Mesenteric fat pad (tissue), 1 donor: ENCODE measurements at places on chromosomes 7 and 10. TPM values are rescaled to one million over a fixed set of nuclear protein-coding genes. Genes with fewer than 3 reads are reported as not detected.

GRCh38 chr10:126027692-126028091 is 131.3 kb downstream of the FANK1 start:
- DNase-seq: no peak

DNA sequence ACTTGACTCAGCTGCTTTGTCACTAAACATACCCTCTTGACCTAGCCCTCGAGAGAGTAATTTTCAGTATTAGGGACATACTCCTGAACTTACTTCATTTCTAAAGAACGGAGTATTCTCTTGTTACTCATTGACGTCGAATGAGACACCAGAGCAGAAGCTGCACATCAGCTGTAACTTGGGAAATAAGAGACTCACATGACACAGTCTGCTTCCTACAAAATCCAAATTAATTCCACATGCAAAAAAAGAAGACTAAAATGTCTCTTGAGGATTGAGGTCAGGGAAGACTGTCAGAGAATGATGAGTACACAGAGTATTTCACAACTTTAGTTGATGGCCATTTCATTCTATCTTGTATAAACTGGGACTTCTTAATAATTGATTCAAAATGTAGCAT is 114.7 kb upstream of the EGFR start:
- DNase-seq: no peak

GRCh38 chr10:5830629-5831445 is 17.6 kb upstream of the GDI2 start:
- no peak for DNase-seq

- peak; percentile 45 for DNase-seq
These were observed 109.3 kb downstream of the TNS3 start for GRCh38 chr7:47472444-47473157.

DNA sequence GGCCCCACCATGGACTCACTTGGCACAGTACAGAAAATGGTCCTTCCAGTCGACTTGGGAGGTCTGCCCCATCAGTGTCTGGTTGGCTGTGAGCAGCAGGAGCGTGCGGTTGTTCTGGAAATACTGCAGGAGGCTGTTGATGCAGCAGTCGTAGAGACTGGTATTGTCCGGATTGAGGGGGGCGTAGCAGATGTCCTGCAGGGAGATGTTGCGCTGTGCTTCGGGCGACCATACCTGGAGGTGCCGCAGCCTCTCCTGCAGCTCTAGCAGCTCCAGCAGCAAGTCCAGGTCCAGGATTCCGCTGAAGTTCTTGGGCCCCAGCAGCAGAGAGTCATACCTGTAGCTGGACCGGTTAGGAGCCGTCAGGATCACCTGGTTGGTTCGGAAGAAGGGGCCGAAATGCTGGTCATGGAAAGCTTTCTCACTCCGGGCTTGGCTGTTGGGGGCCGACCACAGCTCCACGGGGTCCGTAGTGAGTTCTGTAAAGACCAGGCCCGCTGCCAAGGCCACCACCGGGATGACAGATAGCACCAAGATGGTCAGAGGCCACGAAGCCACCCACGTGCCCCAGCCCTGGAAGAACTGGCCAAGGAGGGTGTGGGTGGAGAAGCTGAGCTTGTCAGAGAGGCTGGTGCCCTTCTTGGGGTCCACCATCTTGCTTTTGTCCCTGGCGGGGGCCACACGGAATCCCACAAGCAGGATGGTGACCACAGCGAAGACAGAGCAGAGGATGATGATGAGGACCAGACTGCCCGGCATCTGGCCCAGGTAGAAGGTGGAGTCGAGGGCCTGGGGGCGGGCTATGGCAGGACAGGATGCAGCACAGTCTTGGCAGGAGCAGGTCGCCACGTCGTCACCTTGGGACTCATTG is 2.1 kb downstream of the NPC1L1 start:
- DNase-seq: no peak

GRCh38 chr7:44321796-44322195 is 3.6 kb downstream of the CAMK2B start:
- DNase-seq: peak; percentile 88

Gene PRSS2
- 9.3 TPM for total RNA-seq

DNA sequence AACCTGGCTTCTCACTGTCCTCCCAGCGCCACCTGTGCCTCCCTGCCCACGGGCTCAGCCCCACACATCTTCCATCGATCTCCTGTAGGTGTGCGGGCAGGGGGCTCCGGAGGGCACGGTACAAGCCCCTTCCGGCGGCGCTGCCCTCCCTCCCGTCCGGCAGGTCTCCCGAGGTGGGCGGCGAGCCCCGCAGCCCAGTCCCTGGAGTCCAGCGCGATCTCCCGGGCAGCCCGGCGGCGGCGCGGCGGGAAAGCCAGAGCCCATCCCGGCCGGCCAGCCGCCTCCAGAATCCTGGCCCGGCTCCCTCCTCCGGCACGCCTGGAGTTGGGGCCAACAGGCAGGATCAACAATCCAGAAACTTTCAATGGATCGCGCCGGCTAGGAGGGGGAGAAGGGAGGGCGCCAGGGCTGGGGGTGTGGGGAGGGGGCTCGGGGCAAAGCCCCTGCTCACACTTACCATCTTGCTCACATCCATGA is 100.1 kb downstream of the HIP1 start:
- DNase-seq: no peak

DNA sequence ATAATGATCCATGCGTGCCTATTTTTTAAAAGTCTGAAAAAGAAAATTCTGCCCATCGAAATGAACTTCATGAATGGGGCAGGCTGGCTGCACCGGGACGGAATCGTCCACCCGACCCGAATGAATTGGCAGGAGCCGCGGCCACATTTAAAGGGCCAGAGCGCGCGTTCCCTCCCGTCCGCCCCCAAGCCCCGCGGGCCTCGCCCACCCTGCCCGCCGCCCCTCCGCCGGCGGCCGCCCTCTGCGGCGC is 319 bp upstream of the GATA3 start:
- peak; percentile 87 for DNase-seq

Gene SPDYE16
- total RNA-seq: not detected

GRCh38 chr7:47771336-47771989 is 176.8 kb downstream of the PKD1L1 start:
- no peak for DNase-seq

- no peak for DNase-seq
These were observed 26.5 kb upstream of the NUB1 start for GRCh38 chr7:151315038-151315655.

- DNase-seq: no peak
These were observed 51.5 kb downstream of the CRPPA start for GRCh38 chr7:16369855-16370254.

DNA sequence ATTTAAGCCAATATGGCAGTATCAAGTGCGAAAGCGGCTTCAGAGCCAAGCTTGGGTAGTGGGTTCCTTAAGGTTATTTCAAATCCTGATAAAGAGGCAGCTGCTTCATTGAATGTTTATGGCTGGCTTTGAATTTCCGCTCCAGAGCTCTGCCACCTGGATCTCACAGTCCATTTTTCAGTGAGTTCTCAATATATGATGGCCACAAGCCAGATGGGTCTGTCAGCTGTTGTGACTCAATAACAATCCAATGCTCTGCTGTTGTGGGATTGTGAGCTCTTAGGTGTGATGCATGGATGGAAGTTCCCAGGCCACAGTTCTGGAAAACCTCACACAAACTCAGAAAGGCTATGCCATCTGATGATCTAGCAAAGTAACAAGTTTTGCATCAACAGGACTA is 743.8 kb upstream of the LRRN3 start:
- no peak for DNase-seq

DNA sequence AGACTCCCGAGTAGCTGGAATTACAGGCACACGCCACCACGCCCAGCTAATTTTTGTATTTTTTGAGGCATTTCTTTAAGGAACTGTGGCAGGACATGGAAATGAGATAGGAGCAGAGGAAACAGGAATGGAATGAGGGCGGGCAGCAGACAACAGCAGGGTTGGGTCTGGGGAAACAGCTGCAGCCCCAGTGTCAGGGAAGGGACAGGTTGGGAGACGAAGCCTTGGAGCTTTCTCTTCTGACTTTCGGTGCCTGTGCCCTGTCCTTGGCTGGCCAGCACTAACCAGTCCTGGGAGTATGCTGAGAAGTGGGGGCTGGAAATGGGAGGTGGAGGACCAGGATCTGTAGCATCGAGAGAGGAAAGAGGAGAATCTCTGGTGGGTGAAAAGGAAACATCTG is 47.4 kb downstream of the ATOH7 start:
- no peak for DNase-seq

Gene LLCFC1
- total RNA-seq: not detected

Gene NAPEPLD
- 4.6 TPM for total RNA-seq

Gene TMEM236
- total RNA-seq: 3.0 TPM

DNA sequence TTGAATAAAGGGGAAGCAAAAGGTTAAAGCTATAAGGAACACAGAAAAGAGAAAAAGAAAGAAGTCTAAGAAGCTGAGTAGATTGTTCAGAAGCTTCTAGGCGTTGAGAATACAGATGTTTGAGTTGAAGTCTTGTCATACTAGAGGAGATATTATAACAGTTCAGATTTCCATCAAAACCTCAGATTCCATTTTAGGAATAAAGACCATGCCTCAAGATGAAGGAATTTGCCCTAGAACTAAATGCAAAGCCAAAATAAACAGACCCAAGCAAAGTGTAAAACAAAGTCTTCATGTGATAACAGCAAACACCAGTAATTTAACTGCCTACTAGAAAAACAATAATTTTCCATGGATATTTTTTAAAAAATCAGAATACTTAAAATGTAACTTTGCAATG is 476.5 kb upstream of the POT1 start:
- no peak for DNase-seq

- DNase-seq: no peak
These were observed 213.9 kb downstream of the FRMD4A start for GRCh38 chr10:14116837-14117236.

GRCh38 chr7:105126436-105126975 is 112.5 kb downstream of the KMT2E start:
- no peak for DNase-seq

DNA sequence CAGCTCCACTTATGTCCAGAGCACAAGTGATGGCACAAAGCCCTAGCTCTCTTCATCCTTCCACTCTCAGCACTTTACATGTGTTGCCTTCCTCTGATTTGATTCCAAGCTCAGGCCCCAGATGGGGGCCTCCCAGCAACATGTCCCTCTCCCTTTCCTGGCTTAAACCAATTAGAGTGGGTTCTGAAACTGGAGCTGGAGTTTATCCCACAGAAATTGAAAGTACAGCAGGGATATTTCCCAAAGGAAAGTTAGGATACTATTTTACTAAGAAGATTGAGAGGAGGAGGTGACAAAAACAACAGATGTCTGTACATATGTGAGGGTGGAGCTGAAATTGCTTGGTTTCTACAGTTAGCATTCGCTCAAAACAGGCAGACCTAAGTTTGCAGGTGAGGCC is 724.6 kb downstream of the AUTS2 start:
- no peak for DNase-seq

DNA sequence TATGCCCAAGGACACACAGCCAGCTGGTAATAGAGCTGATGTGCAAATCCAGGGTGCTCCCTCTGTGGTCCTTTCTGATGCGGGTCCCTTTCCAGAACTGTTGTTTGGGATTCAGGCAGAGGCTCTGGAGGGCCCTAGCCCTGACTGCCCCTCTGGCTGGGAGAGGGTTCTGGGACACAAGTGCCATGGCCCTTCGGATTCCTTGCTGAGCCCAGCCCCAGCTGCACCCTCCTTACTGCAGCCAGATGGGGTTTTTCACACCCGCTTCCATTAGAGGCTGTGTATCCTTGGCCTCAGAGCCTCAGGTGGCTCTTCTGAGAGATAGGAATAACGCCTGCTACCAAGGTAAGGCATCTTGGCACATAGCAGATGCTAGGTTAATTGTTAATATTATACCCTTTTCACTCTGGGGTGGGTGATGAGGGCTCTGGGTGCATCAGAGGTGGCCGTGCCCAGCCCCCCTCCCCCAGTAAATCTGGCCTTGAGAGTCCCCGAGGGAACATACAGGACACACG is 89.8 kb upstream of the LRRC4 start:
- no peak for DNase-seq

DNA sequence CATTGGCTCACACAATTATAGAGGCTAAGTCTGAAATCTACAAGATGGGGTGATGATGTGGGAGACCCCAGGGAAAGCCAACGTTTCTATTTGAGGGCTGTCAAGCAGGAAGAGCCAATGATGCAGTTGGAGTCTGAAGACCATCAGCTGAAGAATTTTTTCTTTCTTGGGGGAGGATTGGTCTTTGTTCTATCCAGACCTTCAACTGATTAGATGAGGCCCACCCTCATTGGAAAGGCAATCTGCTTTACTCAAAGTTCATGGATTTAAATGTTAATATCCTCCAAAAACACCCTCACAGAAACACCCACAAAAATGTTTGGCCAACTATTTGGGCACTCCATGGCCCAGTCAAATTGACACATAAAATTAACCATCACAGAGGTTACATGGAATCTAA is 44.3 kb upstream of the DNAJC1 start:
- no peak for DNase-seq

GRCh38 chr10:13189961-13190360 is 28.6 kb downstream of the MCM10 start:
- DNase-seq: no peak

DNA sequence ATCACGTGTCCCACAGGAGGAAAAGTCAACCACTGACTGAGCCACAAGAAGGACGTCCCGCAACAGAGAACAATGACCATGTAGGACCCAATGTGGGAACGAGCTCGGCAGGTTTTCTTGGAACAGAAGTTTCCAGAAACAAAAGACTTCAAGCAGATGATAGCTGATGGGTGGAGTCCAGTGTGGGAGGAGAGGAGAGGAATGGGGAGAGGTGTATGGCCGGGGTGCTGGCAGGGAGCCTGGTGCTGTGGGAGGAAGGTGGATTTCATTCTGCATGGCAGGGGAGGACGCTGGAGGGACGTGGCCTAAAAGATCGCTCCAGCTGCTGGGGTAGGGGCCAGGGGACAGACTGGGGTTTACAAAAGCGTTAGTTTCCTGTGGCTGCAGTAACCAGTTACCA is 48.5 kb upstream of the LMTK2 start:
- DNase-seq: no peak

DNA sequence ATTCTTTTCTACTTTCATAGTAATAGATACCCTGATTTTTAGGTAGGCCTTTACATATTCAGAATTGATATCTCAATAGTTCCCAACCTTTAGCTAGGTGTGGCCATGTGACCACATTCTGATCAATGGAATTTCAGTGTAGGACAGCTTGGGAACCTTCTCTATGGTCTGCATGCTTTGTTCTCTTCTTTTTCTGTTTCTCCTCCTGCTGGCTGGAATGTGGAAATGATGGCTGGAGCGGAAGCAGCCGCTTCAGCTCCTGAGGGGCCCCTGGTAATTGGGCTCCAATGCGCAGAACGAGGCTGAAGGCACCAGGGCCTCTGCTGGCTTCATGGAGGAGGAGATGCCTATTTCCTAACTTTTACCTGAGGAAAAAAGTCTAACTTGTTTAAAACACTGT is 152.6 kb downstream of the ZMYND11 start:
- no peak for DNase-seq

Gene MYO1G
- total RNA-seq: 8.7 TPM

Gene NCAPG2
- total RNA-seq: 4.7 TPM

DNA sequence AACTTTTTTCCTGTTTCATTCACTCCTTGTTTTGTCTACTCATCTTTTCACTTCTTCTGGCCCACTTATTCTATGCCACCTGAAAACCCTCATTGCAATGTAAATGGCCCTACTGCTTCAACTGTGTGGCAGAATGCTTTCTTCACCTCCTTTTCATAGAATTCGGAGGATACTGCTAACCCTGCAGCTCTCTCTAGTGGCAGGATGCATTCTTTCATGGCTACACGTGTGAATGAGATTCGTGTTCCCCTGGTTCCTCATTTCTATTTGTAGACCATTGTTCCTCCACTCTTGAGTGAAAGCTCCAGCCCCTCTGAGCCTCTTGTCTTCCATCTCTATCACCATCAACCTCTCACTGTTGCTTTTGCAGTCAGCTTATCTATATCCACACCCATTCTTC is 20.9 kb upstream of the CYP26C1 start:
- DNase-seq: no peak
